ENCODE measurements at places on chromosomes 2 and 18.

DNA sequence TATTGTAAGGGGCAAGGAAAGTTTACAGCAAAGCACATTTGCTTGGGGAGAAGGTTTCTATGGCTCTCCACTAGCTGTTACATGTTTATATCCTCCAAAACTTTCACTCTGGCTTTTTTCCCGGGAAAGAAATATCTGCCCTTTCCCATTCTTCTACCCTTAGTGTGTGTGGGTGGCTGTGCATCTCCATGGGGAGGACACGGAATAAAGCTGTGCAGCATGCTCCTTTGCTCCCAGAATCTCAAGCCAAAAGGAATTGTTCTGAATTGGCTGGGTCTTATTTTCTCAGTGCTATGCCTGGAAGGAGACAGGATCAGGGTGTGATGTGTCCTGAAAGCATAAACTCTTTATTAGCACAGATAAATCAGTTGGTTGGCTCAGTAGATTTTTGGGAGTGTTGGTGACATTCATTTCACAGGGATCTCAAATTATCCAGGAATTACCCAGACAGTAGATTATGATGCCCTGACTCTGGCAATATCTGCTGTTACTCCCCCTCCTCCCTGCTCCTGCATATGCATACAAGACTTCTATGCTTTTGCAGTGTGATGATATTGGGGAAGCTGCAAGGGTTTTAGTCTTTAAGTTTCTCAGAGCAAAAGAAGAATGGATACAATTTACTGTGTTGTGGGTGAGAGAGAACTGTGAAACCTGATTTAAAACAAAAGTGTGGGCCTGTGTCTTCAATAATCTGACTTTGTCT, 63.1 kb downstream of the PARD3B start:
- DNase-seq = no peak

DNA sequence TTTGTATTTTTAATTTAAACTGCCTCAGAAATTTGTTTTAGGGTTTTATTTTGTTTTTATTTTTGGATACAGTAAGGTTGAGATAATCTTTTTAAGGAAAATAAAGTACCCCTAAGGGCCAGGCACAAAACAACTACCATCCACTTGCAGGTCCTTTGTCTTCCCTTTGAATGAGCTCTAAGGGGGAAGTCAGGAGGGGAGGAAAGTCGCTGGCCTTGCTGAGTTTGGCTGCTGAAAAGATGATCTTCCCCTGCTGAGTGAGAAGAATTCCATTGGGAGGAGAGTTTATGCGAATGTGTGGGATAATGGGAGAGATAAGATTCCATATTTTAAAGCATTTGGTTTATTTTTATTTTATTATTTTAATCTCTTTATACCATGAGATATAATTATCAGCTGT, 100.7 kb downstream of the ARHGAP15 start:
- no peak for DNase-seq

DNA sequence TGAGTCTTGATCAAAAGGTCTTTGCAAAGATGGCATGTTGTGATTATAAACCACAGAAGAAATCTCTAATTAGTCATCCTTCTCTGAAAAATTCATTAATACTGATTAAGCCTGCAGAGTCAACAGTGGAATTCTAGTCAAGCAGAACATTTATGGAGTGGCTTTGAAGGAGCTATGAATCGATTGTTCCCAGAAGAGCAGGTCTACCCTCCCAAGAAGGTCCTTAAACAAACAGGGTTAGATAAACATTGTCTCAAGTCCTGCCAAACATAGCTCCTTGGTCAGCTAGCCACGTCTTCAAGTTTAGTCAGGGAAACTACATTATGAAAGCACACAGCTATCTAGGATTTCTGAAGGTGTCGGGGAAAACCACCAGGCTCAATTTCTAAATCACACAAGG, 88.9 kb downstream of the ITGA4 start:
- no peak for DNase-seq

GRCh38 chr2:75389271-75389670, 171.5 kb downstream of the EVA1A start:
- no peak for DNase-seq

DNA sequence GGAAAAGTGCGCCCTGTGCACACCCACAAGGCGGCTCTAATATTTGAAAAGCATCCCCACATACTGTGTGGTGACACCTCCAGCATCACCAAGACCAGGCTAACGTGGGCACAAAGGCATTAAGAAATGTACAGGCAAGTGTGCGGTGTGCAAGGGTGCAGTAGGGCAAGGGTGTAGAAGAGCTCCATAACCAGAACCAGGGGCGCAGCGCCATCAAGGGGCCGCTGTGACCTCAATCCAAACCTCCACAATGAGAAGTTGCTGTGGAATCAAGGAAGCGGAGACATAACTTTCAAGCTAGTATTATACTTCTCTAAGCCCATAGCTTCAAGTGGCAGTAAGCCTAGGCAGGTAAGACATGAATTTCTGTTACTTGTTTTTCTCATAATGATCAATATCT, 13.0 kb downstream of the L3MBTL4 start:
- no peak for DNase-seq
